ENCODE measurements at places on chromosomes 2 and 18.

DNA sequence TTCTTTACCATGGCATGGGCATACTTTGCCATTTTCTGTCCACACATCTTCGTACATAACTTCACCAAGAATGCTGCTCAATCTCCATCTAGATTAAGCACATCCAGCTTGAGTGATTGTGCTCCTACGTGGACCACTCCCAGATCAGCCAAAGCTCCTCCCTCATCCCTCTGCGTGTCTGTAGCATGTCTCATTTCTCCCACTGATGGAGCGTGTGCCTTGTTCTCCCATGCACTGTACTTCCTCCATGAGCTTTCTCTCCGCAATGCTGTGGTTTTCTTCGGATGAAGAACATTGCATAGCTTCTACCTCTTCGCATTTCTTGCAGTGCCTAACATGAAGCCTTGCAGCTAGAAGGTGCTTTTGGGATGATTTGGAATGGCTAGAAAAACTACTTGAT is 13.5 kb downstream of the CCL20 start:
- DNase-seq = no peak

GRCh38 chr2:120797421-120798221 is 62.0 kb downstream of the GLI2 start:
- no peak for DNase-seq

DNA sequence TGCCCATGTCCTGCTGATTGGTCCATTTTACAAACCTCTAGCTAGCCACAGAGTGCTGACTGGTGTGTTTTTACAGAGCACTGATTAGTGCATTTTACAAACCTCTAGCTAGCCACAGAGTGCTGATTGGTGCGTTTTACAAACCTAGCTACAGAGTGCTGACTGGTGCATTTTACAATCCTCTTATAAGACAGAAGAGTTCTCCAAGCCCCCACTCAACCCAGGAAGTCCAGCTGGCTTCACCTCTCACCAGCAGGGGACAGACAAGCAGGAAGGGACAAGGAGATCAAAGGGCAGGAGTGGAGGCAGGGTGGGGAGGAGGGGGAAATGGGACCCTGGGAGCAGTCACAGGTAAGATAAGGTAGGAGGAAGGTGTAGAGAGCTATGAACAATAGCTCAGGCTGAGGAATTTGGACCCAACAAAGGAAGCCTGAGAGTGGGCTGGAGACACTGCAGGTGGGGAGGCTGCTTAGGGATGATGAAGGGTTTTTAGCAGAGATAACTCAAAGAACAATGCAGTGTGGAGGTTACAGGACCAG is 37.1 kb downstream of the SH2D6 start:
- no peak for DNase-seq

GRCh38 chr2:116510117-116510671 is 1304.3 kb upstream of the DDX18 start:
- peak; percentile 66 for DNase-seq

DNA sequence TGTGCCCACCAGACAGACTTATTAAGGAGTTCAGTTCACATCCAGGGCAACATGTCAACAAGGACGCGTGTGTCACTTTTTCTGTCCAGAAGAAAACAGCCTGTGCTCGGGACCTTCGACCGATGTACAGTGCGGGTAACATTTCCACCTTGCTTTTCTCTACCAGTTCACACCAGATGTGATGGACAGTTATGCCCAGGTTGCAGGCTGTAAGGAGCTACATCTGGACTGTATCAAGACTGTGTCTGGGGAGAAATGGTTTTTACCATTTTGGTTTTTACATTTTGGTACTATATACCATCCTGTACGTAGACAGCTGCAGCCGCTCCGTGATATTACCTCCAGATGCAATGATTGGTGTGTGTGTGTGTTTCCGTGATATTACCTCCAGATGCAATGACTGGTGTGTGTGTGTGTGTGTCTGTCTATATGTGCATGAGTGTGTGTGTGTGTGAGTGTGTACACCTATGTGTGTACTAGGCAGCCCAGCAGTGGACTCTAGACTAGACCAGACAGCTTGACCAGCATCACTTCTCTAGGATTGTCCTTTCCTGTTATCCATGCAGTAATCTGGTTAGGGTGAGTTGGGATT is 118.0 kb downstream of the COL6A3 start:
- DNase-seq = no peak

DNA sequence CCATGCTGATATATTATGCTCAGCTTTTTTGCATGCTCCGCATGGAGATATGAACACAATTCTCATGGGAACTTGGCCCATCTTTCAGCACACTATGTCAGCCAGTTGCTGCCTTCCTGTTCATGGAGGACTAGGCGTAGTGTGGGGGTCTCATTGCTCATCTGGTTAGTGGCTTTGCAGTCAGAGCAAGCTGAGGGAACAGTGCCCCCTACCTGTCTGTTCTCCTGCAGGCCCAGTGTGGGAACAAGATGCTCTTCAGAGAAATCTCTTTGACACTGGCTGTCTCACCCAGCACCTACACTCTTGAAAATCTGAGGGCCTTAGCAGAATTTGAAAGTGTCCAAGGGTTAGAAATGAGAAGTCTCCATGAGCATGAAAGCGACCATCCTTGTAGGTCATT is 47.1 kb downstream of the SPTBN1 start:
- no peak for DNase-seq

DNA sequence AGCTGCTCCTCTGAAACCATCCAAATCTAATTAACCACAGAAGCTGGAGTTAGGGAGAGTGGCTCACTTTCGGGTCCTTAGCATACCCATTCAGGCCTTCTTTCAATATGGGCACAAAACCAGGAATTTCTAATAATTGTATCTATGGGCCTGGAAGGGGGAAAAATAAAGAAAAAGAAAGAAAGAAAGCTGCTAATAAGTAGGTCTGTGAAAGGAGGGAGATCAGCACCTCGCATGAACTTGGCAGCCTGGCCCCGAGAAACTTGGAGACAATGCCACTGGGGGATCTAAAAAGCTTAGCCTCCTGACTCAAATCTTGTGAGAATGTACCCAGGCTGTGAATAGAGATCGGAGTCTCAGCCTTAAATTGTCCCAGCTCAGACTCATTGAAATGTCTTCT is 252.1 kb upstream of the SLC14A2 start:
- no peak for DNase-seq

DNA sequence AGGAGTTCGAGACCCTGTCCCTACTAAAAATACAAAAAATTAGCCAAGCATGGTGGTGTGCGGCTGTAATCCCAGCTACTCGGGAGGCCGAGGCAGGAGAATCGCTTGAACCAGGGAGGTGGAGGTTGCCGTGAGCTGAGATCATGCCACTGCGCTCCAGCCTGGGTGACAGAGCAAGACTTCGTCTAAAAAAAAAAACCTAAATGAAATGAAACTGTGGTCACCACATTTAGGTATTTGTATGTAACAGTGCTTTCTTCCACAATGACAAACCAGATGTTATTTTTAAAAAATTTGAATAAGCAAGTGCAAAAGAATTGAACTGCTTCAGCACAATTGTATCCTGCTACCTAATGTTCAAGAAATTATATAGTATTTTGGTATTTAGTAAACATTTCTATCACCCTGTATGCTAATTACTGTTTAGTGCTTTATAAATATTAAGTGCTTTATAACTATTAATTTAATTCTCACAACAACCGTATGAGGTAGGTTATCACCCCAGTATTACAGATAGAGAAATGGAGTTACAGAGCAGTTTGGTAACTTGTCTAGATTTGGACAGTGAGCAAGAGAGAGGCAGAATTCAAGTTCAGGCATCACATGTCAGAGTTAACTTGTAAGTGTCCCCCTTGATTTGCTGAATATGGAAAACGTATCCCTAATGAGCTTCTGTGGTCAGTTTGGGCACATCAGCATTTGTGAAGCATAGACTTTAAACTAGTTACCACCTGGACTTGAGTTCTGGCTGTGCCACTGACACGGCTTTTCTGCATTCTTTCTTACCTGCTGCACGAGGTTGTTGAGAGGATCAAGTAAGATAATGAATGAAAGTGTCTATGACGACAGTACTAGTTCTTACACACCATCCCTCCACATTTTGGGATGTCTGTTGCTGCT is 14.4 kb downstream of the PHLPP1 start:
- no peak for DNase-seq

GRCh38 chr2:85334928-85335327 is 7.1 kb upstream of the TGOLN2 start:
- no peak for DNase-seq

GRCh38 chr2:241820625-241821384 is 11.8 kb downstream of the NEU4 start:
- no peak for DNase-seq

Data from NCI-H2081 treated with DMSO at 0.1 percent for 48 hours (cell line).